Lower lobe of right lung (tissue), 2 donors: ENCODE measurements at places on chromosomes 3 and 15. TPM values are rescaled to one million over a fixed set of nuclear protein-coding genes. Genes with fewer than 3 reads are reported as not detected.

DNA sequence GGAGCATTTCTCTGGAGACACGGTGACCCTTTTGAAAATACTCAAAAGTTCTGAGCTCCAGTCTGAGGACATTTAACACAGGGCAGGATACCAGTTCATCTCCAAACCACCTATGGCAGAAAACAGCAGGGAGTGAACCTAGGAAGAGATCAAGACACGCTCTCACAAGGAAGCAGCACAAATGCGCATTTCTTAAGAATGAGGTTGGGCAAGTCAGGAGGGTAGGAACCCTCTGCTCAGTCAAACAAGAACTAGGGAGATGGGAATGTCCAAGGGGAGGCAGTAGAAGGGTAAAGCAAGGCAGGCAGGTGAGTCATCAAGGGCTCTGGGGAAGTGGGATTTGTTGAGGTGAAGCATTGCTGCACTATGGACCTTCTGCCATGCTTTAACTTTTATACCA, 60.3 kb upstream of the PSMD6 start:
- no peak overlapping the region for H3K27ac ChIP-seq
- H3K4me1 ChIP-seq = peaks cover under 1% of the 10 kb centered on the region
- H3K27me3 ChIP-seq = no peaks in the 10 kb centered on the region
- no peak overlapping the region for H3K4me3 ChIP-seq
- DNase-seq = no peak

DNA sequence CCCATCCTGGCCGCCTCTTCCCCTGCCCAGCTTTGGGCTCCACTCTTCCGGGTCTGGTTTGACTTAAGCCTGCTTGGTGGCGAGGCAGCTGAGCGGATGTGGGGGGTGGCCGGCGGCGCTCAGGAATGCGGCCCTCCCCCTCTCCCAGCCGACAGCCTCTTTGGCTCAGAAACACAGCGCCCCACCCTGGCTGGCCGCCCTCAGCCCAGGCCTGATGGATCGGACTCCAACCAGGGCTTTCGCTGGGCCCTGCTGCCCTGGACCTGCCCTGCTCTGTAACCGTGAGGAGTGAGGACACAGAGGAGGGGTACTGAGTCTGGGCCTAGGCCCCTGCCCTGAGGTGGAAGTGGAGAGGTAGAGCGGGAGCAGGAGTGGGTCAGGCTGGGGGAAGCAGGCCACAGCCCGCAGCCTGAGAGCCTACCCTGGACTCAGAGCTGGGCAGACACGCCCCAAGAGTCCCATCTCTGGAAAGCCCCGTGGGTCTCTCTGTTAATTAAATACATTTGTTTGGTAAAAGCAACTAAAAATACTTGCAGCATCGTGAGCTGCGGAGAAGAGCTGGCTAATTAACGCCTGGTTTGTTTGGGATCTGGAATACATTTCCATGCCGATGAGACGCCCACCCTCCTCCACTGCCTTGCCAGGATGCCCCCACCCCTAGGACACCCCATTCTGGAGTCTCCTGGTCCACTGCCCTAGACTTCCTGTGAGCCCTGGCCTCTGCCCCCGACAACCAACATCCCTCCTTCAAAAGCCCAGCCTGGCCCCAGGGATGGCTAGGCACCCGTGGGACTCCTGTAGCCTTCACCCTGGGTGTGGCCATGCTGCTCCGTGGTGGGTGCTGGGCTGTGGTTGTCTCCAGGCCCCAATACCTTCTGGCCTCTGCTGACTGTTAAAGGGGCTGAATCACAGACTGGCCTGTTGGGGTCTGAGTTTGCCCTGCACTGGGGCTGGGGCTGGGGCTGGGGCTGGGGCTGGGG, 19.6 kb downstream of the PLXNA1 start:
- H3K36me3 ChIP-seq = peaks cover 1% of the 10 kb centered on the region
- peak; percentile 90 for DNase-seq
- H3K4me1 ChIP-seq = peaks cover 43% of the 10 kb centered on the region
- H3K27me3 ChIP-seq = no peaks in the 10 kb centered on the region
- peak overlapping the region; percentile 28 for H3K4me3 ChIP-seq
- H3K27ac ChIP-seq = peak overlapping the region; percentile 76

GRCh38 chr3:31721676-31722075, 189.0 kb downstream of the STT3B start:
- H3K27ac ChIP-seq = no peak overlapping the region
- no peak overlapping the region for H3K4me3 ChIP-seq
- DNase-seq = no peak
- H3K36me3 ChIP-seq = no peaks in the 10 kb centered on the region
- no peaks in the 10 kb centered on the region for H3K4me1 ChIP-seq
- H3K27me3 ChIP-seq = no peaks in the 10 kb centered on the region

GRCh38 chr3:160154596-160154995, 70.6 kb upstream of the C3orf80 start:
- DNase-seq = no peak
- H3K27ac ChIP-seq = no peak overlapping the region
- no peak overlapping the region for H3K4me3 ChIP-seq
- H3K27me3 ChIP-seq = no peaks in the 10 kb centered on the region
- no peaks in the 10 kb centered on the region for H3K36me3 ChIP-seq

DNA sequence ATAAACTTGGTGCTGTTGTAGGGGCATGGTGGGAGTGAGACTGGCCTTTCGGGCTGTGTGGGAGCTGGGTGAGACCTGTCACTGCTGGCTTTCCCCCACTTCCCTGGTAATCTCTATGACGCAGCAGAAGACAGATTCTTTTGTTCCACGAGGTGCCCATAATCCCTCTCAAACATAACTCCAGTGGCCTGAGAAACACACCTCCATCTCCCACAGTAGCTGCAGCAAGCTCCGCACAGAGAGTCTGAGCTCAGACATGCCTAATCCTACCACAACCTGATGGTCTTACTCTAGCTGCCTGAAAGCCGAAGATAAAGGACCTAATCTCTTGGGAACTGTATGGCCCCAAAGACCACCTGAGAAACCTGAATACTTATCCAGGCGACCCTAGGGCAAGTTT, 225.6 kb upstream of the CRBN start:
- no peak overlapping the region for H3K4me3 ChIP-seq
- H3K4me1 ChIP-seq = no peaks in the 10 kb centered on the region
- H3K27me3 ChIP-seq = no peaks in the 10 kb centered on the region
- DNase-seq = no peak
- no peak overlapping the region for H3K27ac ChIP-seq

DNA sequence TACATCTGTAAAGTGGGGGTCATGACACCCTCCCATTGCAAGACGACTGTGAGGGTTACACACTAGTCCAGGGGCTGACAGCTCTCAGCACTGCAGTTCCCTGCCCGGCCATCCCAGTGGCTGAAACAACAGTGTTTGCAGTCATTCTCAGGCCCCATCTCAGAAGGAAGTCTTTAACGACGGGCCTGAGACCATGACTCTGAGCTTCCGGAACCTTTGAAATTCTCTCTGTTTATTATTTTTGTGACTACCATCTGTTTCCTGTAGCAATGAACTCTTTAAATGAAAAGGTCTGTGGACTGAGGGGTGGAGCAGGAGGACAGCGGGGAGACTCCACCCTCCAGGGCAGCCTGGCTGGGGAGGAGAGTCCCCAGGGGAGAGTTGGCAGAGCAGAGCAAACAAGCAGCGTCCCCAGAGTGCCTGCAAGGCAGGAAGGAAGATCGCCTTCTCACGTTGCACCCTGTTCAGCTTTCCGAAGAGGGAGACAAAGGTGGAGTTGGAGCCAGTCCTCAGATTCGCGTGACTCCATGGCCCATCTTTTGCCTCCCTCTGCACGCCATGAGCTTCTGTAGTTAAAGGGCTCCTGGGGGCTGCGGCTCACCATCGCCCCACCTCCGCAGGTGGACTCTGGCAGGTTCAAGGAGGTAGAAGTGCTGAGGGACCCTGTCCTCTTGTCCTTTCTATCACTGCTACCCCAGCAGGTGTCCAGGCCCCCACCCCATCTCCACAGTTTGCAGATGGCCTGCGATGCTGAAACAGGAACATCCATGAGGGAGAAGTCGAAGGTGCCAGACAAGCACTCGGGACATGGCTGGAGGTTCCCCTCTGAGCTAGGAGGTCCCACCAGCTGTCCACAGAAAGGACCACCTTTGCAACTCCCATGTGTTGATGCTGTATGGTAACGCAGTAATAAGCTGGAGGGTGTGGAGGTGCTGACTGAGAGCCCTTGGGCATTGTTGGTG, 525.8 kb upstream of the PROK2 start:
- no peaks in the 10 kb centered on the region for H3K27me3 ChIP-seq
- peaks cover 22% of the 10 kb centered on the region for H3K4me1 ChIP-seq
- H3K27ac ChIP-seq = peak overlapping the region; percentile 60
- no peak for DNase-seq
- no peak overlapping the region for H3K4me3 ChIP-seq
- no peaks in the 10 kb centered on the region for H3K36me3 ChIP-seq

DNA sequence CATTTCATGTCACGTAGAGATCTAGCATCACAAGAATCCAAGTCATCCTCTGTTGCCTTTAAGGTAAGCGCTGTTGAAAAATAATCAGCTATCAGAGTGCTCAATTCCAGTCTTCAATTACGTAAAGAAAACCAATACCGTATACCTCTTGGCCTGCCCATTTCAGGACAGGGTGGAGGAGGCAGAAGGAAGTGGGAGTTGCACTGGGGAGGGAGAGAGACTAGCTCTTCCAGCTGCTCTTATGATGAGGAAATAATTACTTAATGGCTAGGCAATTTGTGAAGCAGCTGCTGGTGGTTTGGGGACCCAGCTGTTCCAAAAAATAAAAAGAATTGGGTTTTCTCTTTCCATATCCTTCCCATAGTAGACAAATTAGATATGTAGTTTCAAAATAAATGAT, 365.8 kb upstream of the MCTP2 start:
- no peak overlapping the region for H3K27ac ChIP-seq
- no peaks in the 10 kb centered on the region for H3K36me3 ChIP-seq
- no peak for DNase-seq
- H3K4me1 ChIP-seq = peaks cover 4% of the 10 kb centered on the region

GRCh38 chr15:51076524-51077220, 18.0 kb downstream of the TNFAIP8L3 start:
- H3K36me3 ChIP-seq = no peaks in the 10 kb centered on the region
- no peak for DNase-seq
- H3K27me3 ChIP-seq = no peaks in the 10 kb centered on the region
- H3K4me3 ChIP-seq = peak overlapping the region; percentile 46
- peaks cover 14% of the 10 kb centered on the region for H3K4me1 ChIP-seq

- no peak overlapping the region for H3K4me3 ChIP-seq
- H3K36me3 ChIP-seq = no peaks in the 10 kb centered on the region
- H3K4me1 ChIP-seq = peaks cover 13% of the 10 kb centered on the region
- no peak overlapping the region for H3K27ac ChIP-seq
- H3K27me3 ChIP-seq = no peaks in the 10 kb centered on the region
- DNase-seq = no peak
These were observed 44.0 kb downstream of the PHLDB2 start for GRCh38 chr3:111903067-111903511.

DNA sequence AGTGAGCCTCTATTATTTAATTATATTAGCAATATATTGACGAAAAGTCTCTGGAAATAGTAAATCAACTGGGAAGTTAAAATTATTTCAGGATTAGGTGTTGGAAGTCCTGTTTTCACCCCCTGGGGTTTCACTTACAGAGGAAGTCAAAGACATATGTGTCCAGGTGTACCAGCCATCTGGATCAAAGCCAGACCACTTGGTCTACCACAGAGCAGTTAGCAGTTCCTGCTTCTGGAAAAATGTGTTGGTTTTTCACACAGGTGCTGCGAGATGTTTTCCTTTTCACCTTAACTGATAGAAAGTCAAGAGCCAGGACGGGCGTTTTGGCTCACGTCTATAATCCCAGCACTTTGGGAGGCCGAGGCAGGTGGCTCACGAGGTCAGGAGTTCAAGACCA, 13.1 kb downstream of the MME start:
- H3K4me3 ChIP-seq = no peak overlapping the region
- DNase-seq = no peak
- H3K36me3 ChIP-seq = no peaks in the 10 kb centered on the region
- no peaks in the 10 kb centered on the region for H3K27me3 ChIP-seq
- H3K27ac ChIP-seq = no peak overlapping the region
- no peaks in the 10 kb centered on the region for H3K4me1 ChIP-seq

DNA sequence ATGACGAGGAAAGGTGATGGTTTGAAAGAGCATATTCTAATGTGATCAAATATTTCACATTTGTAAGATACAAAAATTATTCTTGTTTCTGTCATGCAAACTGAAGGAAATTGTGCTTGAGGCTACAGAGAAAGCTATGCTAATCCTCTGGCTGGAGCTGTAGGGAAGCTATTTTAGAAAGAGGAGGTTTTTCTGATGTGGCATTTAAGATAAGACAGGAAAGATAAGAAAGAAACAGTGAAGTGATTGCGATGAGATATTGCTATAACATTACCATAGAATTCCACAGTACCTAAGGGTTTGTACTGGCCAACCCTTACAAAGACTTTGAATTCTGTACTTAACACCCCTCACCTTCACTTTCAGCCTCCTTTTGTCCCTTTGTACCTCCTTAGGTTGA, 205.2 kb upstream of the LMCD1 start:
- H3K4me3 ChIP-seq = no peak overlapping the region
- DNase-seq = no peak

DNA sequence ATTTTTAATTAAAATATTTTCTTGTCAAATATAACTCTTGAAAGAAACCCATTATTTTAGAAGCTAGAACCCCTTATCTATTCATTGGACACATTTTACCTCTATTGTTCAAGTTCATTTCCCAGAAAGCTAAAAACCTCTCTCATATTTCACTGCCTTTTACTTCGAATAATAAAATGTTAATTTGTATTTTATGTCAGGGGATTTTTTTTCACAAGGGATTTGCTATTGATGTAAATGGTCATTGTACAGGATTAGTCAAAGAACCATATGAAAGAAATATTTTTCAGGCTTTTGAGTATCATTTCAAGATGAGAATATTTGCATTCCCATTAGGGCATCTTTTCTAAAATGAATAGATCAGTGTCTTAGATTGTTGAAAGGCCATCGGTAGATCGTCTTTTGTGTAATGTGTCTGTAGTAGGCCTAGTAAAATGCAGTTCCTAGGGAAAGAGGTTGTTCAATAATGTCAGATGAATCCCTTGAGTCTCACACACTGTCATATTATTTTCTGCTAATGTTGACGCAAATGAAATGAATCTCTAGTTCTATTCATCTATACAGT, 114.5 kb downstream of the ROBO1 start:
- no peaks in the 10 kb centered on the region for H3K36me3 ChIP-seq
- H3K27ac ChIP-seq = no peak overlapping the region
- no peaks in the 10 kb centered on the region for H3K4me1 ChIP-seq

GRCh38 chr3:14461748-14462324, 59.4 kb downstream of the SLC6A6 start:
- H3K27ac ChIP-seq = peak overlapping the region; percentile 14
- H3K4me3 ChIP-seq = no peak overlapping the region
- no peak for DNase-seq
- no peaks in the 10 kb centered on the region for H3K27me3 ChIP-seq
- H3K4me1 ChIP-seq = peaks cover 34% of the 10 kb centered on the region
- H3K36me3 ChIP-seq = peaks cover 86% of the 10 kb centered on the region

GRCh38 chr3:87546216-87546615, 269.8 kb upstream of the POU1F1 start:
- DNase-seq = no peak
- H3K27ac ChIP-seq = no peak overlapping the region
- no peaks in the 10 kb centered on the region for H3K36me3 ChIP-seq
- no peaks in the 10 kb centered on the region for H3K4me1 ChIP-seq

DNA sequence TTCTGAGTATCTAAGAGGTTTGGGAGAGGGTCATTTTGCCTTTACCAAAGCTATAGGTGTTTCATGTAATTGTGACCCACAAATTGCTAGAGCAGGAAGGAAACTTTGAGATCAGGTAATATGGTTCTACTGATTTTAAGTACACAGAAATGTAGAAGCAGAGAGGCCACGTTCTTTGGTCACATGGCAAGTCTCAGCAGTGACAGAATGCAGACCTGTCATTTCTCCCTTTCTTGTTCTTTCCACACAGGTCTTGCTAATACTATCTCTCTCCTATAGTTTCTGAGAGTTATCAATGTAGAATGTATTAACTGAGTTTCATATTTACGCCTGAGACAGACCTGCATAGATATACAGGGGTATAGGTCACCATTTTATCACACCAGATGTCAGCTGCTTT, 10.9 kb upstream of the RTP1 start:
- no peak for DNase-seq
- H3K4me3 ChIP-seq = no peak overlapping the region
- no peak overlapping the region for H3K27ac ChIP-seq

The STRC gene
- total RNA-seq = not detected

The RPP25 gene
- total RNA-seq = 17.0 TPM
